ENCODE measurements at places on chromosomes 1 and 21.

DNA sequence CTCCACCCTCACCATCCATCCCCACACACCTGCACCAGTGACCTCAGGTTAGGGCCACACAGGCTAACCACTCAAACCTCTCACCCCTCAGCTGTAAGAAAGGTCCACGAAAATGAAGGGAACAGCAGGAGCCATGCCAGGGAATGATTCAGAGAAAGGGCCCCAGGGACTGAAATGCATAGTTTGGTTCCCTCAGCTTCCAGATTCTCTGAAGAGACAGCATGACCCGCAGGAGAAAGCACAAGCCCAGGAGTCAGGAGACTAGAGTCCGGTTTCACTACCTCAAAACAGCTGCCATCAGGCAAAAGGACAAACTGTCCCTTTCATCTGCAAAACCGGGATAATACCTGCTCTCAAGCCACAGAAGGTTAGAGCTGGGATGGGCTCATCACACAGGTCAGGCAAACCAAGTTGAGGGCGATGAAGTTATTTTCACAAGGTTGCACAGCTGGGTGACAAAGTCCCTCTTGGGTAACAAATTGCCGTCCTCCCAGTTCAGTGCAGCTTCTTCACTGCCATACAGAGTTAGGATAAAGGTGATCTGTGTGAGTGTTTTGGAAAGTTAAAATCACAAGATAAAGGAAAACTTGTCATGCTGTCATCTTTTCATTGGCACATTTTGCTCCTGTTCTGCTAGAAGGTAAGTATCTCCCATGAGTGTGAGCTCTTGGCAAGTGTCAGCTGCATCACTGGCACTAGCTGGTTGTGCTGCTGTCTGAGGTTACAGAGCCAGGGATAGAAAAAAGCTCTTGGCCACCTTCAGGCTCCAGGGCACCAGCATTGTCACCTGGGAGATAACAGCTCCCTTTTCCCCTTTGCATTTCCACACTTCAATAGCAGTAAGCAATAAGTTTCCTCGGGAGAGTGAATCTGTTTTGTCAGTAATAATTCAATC, 120.4 kb downstream of the KCNH1 start:
- DNase-seq = peak; percentile 13

DNA sequence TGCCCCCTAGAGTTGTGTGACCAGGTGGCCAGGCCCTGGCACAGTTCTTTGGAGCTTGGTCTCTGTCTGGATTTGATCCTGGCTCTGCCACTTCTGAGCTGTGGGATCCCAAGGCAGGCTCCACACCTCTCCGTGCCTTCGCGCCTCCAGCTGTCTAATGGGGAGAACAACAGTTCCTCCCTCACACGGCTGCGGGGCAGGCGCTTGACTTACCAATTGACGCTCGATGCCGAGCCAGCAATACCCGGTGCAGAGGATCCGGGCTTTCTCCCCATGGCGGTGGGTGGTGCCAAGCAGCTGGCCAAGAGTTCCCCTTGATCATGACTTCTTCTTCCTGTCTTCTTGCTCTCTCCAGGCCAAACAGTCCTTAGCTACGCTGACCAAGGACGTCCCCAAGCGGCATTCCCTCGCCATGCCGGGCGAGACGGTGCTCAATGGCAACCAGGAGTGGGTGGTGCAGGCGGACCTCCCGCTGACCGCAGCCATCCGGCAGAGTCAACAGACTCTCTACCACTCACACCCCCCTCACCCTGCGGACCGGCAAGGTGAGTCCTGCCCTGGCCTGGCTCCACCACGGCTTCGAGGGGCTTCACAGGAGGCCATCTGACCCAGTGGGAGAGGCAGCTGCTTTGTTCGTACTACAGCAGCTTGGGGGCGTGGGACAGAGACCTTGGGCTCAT, 97.7 kb upstream of the TMEM51 start:
- DNase-seq = no peak

GRCh38 chr1:67561704-67562113, 123.3 kb upstream of the GADD45A start:
- DNase-seq = peak; percentile 77

DNA sequence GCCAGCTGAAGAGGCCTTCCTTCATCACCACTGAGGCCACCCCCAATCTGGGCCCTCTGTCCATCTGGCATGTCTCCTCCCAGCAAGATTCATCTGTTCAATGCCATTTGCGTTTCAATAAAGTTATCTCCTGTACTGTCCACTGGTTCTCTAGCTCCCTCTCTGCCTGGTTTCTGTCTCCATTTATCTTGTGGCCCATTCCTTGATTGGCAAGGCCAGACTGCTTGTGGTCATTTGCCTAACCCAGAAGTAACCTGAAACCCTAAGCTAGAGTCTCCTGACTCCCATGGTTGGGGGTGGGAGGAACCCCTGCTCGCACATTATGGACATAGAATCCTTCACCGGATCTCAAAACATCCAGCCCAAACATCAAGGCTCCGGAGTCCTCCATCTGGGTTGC, 2.1 kb upstream of the IPO9 start:
- DNase-seq = peak; percentile 31

GRCh38 chr1:197675583-197676208, 99.6 kb downstream of the DENND1B start:
- peak; percentile 29 for DNase-seq

DNA sequence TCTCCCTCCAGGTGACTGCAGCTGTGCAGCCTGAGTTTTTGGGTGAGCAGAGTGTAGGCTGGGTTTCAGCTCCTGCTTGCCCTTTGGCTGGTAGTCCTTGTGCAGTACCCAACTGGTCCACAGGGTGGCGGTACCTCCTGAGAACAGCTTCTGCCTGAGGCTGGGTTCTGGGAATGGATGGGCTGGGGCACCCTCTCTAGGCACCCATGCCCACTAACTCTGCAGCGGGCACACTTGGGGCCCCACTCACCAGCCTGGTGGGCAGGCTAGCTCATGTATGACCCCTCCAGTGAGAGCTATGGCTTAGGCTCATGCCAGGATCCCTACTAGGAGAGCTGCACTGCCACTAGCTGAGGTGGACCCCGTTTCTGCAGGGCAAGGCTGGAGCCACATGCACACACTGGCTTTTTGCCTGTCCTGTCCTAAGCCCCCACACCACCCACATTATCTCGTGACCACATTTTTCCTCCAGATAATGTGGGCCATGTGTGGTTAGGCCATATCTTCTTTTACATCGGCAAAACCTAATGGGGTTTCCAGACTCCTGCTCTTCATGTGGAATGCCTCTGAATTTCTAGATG, 15.5 kb upstream of the GSTM4 start:
- peak; percentile 51 for DNase-seq

- peak; percentile 32 for DNase-seq
Observed at GRCh38 chr1:176206006-176206960, 803 bp downstream of the COP1 start.

DNA sequence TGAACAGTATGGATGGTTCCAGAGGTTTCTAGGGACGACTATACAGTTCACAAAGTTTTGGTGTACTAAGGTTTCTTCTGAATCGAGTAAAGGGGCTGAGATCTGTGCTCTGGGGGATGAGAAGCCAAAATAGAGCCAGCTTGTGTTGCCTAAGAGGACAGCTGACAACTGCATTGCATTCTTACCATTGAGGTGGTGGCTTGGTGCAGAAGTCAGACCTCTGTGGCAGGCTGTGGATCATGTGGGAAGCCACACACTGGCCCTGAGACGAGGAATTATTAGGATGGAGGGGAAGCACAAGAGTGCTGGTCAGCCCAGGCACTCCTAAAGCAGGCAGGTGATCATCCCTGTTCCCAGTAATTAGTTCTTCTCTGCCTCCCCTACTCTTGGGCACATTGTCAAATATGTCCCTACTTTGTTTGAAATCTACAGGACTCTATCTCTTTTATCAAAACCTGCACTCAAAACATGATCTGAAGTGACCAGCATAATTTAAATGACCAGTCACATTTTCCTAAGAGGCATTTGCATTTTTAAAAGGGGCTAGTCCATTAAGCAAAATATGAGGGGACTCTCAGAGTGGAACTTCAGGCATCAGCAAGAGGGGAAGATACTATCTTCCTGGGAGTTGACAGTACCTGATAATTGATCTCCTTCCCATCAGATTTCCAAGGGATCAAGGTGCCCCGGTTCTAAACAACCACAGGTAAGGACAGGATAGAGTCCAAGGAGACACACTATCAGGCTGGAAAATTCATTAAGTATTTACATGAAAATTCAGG, at the start of gene FCRLB:
TSS of gene FCRLB (plus strand) at position 589 of the 782 bp plus-strand sequence. CDS start 1,129 bp downstream, outside the sequence.
- DNase-seq = no peak

- DNase-seq = peak; percentile 57
Observed at GRCh38 chr21:28516021-28516420, 476.7 kb downstream of the LTN1 start.

GRCh38 chr1:209443361-209443931, 140.1 kb upstream of the CAMK1G start:
- DNase-seq = no peak

GRCh38 chr1:183590244-183591191, at the start of gene NCF2:
Gene NCF2 (minus strand): TSS chr1:183590459. CDS start chr1:183590329, 130 bp downstream.
- no peak for DNase-seq

DNA sequence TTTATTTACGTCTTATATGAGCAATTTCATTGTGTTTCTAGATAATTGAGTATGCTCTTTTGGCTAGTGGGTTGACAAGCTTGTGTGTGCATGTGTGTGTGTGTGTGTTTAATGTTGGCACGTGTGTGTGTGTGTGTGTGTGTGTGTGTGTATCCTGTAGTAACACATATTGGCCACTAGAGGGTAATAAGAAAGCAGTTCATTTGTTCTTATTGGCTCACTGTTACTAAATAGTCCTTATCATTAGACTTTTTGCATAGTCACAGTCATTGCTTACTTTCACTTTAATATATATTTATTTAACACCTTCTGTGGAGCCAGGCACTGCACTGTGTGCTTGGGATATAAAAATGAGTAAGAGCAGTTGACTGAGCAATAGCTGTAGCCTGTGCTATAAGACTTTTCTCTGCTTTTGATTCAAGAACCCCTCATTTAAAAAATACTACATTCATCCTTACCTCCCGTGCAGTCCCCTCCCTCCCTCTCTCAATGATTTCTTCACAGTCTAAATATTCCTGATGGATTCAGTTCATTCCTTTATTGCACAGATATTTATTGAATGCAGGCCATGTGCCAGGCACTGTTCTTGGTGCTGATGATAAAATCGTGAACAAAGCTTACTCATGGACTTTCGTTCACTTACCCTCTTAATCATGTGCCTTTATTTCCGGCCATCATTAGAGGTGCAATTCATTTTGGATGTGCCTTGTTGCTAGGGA, 96.7 kb downstream of the DYRK1A start:
- DNase-seq = peak; percentile 68

DNA sequence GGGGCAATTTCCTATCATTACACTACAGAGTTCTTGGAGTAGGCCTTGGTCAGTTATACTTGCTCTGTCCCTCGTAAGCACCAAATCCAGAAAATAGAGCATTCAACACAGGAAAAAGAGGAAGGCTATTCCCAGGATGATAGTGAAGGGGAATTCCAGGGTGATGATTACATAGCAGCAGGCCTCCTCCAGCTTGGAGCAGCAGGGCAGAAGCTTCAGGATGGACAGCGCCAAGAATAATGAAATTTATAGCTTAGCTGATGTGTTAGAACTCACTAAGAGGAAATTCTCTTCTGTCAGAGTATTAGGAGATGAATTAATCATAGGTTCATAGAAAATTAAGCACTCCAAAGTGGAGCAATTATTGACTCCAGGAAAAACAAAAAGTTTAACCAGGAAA, 10.8 kb upstream of the SMAP2 start:
- peak; percentile 62 for DNase-seq

DNA sequence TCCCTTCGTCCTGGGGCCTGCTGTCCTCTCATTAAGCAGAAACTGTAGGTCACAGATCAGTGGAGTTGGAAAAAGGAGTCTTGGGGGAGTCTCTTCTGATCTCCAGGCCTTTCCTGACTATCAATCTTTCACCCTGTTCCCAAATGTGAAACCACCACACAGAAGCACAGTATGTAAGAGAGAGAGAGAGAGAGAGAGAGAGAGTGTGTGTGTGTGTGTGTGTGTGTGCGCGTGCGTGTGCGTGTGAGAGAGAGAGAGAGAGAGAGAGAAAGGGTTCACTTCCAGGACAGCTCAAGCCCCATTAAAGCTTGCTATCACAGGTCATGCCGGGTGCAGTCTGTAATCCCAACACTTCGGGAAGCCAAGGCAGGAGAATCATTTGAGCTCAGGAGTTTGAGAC, 1.5 kb upstream of the TTC24 start:
- DNase-seq = no peak

DNA sequence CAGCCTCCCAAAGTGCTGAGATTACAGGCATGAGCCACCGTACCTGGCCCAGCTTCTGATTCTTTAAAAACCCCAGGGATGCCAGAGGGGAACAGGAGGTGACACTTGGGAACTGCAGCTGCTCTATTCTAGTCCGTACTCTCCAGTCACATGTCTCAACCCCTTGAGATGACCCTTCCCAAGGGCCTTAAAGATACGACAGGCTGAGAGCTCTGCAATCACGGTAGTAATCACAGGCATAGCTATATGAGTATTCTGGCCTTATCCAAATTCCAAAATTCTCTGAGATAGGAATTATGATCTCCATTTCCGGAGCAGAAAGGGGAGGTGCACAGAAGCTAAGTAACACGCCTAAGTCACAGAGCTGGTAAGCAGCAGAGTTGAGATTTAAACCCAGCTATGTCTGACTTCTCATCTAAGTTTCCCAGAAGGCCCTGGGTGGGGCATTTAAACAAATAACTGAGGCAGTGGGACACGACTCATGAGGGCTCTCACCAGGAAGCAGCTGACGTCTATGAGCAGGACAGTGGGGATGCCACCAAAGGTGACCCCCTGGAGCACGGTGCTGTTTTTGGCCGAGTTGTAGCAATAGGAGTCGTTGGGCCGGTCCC, 5.2 kb downstream of the TMEM63A start:
- DNase-seq = no peak

DNA sequence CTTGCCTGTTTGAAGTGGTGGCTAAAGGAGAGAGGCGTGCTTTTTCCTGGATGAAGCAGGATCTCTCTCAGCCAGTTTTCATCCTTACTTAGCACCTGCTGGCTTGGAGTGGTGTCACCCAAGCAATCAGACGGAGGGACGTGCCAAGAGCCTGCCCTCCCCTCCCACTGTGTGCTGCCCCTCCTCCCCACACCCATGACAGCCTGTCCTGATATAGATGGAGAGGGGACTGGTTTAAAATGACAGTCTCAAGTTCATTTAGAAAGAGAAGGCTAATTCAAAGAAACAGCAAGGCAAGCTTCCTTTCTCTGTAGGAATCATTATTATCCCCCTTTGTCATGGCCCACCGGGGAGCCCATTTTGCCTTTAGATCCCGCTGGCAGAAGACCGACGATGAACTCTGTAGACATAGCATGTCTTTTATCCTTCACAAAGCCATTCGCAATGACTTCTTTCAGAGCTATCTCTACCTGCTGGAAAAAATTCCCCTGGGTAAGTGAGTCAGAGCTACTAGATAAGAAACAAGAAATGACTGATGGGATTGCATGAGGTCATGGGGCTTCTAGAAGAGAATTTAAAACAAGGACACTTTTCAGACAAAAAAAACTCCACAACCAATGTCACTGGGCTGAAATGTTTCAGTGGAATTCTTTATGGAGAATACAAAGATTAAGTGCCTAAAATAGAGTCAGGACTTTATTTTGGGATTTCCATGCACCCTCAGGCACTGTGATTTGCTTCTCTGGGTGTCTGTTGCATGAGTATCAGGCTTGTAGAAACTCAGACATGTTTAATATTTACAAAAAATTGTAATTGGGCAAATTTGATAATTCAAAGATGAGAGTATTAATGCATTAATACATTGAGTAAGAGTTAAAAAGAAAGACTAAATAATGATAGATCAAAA, at the start of gene NTMT2:
TSS of gene NTMT2 (plus strand) at position 190 of the 907 bp plus-strand sequence. CDS start at position 339, 149 bp downstream.
- DNase-seq = peak; percentile 21

- no peak for DNase-seq
Observed at GRCh38 chr1:206925106-206925736, 3.5 kb upstream of the FCMR start.
